ENCODE measurements at places on chromosomes 5 and 9. TPM values are rescaled to one million over a fixed set of nuclear protein-coding genes. Genes with fewer than 3 reads are reported as not detected.

DNA sequence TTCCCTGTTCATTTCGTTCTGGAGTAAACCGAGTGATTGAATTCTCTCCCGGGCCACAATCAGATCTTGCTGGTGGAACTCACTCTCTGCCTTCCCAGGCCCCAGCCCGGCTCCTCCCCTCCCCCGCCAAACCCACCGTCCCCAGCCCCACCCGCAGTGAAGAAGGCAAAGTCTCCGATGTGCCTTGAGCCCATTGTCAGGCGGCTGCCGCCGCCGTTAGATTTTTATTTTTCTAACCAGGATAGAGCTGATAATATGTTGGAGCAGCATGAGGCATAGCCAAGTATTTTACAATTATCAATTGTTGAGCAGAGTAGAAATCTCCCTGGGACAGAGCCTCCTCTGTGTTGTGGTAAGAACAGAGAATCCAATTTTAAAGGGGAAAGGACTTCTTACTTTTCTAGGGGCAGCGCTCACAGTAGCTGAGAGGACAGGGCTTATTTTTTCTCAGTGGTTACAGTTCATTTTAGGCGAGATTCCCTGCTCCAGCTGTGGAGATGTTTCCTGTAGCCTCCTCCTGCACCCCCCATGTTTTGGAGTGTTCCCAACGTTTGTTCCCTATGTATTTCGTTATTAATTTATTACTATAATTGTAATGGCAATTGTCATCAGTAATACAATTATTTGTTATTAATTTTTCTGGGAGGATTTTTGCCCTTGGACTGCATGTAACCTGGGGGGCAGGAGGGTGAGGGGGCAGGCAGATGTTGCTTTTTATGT, 1.3 kb downstream of the PSAT1 start:
- DNase-seq, result no peak

DNA sequence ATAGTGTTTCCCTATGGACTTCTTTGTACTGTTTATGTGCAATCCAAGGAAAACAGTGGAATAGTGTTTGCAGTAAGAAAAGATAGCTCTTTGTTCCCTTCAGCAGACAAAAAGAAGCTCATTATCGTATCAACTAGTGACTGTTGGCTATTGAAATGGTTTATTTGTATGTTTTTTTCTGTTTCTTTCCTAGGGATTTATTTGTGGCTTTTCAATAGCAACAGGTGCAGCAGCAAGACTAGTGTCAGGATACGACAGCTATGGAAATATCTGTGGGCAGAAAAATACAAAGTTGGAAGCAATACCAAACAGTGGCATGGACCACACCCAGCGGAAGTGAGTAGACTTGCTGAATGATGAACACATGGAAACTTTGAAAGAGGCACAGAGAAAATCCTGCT, 65.1 kb downstream of the SLC44A1 start:
- no peak for DNase-seq

TMCO6 gene
- total RNA-seq, result 8.3 TPM

CFAP157 gene
- total RNA-seq, result 0.12 TPM

DNA sequence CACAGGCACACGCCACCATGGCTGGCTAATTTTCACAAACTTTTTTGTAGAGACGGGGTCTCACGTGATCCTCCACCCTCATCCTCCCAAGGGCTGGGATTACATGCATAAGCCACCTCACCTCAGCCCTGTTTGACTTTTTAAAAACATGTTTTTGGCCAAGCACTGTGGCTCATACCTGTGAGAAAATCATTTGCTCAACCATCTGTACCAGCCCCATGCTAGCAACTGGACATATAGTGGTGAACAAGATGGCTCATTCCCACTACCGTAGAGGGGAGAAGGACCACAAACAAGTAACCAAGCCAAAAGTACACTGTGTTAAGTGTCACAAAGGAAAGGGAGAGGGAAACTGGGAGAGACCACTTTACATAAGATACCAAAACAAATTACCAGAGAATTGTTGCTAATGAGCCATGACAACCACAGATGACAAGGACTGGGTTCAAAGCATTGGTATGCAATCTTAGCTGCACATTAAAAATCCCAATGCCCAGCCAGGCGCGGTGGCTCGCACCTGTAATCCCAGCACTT, 19.2 kb downstream of the PPP2CA start:
- DNase-seq, result no peak

GRCh38 chr9:83699615-83700014, 8.1 kb downstream of the UBQLN1 start:
- no peak for DNase-seq

SHISAL2B gene
- 4.4 TPM for total RNA-seq

GRCh38 chr5:44833249-44833648, 24.5 kb downstream of the MRPS30 start:
- DNase-seq, result no peak

DNA sequence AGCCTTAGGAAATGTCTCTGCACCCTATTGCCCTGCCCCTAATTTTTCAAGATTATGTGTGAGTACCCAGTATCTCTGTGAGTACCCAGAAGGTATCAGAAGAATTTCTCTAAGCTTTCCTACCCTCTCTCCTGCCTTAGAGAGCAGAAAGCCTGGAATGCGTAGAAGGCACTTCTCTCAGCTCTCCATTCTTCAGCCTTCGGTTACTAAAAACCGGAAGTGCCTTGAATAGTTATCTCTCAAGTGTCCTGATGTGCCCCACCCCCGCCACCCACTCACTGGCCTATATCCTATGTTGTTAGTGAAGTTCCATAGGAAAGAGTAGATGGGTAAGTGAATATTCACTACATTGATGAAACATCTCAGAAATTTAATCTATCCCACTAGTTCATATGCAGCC, 210.7 kb upstream of the CDH10 start:
- DNase-seq, result no peak

TMEM252 gene
- not detected for total RNA-seq

DNA sequence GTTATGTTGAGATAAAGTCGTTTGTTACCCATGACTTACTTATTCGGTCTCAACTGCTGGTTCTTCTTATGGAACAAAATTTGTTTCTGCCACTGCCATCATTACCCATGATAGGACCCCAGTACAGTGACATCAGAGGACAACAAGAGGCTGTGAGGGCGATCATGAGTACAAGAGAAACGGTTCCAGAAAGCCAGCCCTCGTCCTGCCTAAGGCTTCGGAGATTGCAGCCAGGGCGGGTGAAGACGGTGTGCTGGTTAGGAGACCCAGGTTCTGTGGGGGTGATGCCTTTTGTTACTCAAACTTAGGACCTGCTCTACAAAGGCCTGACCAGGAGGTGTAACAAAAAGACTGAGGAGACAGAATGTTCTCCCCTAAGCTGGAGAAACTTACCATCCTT, 10.9 kb downstream of the FYB1 start:
- DNase-seq, result no peak

GRCh38 chr5:36158144-36158543, 6.2 kb downstream of the SKP2 start:
- no peak for DNase-seq

DNA sequence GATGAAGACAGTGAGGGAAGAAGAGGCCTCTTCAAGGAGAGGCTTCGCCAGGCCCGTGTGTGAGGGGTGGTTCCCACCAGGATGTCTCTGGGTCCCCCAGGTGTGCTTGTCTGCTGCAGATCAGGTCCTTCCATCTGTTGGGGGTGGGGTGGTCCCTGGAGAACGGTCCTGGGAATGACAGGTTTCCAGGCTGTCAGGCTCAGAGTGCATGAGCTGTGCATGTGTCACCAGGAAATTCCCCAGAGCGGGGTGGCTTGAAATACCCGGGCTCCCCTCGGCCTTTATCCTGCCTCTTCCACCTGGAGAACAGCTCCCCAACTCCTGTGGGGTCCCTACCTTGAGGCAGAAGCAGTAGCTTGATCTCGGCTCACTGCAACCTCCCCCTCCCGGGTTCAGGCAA, 118.8 kb downstream of the GAPVD1 start:
- DNase-seq, result no peak

PCDHA1 gene
- 0.03 TPM for total RNA-seq

GRCh38 chr9:6965566-6965965, 207.8 kb downstream of the KDM4C start:
- DNase-seq, result no peak

- no peak for DNase-seq
Measured at GRCh38 chr5:75612226-75612569, 945 bp downstream of the ANKDD1B start.

DNA sequence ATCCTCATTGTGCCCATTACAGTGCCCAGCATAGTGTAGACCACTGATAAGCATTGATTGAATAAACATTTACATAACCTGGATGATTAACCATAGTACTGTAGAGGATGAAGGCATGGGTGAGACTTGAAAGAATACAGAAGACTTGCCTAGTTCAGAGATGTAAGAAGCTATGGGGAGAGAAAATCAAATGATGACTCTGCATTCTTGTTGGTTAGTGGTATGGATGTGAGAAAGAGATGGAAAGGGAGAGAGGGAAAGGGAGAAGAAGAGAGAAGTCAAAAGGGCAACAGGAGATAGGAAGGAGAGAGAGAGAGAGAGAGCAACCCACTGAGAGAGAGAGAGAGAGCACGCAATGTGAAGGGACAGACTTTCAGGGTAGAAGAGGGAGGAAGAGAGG, 26.8 kb downstream of the YIPF5 start:
- no peak for DNase-seq

CLIC3 gene
- 0.24 TPM for total RNA-seq

GRCh38 chr5:106401561-106401960, 1269.2 kb downstream of the EFNA5 start:
- no peak for DNase-seq

RASEF gene
- total RNA-seq, result 16.8 TPM

- no peak for DNase-seq
Measured at GRCh38 chr9:92550765-92551164, 15.0 kb upstream of the ECM2 start.

DNA sequence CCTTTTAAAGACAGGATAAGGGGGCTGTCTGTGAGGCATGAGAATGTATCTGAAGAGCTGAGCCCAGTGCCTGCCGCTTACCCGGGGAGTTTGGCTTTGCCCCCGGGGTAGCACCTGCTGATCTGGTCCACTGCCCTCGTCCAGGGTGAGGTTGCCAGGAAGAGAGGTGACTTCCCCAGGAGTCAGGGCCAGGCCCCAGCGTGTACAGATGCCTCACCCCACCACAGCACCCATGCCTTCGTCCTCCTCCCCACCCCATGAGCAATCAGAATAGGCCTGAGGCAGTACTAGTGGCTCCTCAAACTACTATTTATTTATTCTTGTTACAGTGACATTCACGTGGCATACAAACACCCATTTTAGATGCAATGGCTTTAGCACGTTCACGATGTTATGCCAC, 15.7 kb upstream of the AIF1L start:
- no peak for DNase-seq

SLC6A19 gene
- total RNA-seq, result 0.08 TPM

ENTPD8 gene
- 1.2 TPM for total RNA-seq

DNA sequence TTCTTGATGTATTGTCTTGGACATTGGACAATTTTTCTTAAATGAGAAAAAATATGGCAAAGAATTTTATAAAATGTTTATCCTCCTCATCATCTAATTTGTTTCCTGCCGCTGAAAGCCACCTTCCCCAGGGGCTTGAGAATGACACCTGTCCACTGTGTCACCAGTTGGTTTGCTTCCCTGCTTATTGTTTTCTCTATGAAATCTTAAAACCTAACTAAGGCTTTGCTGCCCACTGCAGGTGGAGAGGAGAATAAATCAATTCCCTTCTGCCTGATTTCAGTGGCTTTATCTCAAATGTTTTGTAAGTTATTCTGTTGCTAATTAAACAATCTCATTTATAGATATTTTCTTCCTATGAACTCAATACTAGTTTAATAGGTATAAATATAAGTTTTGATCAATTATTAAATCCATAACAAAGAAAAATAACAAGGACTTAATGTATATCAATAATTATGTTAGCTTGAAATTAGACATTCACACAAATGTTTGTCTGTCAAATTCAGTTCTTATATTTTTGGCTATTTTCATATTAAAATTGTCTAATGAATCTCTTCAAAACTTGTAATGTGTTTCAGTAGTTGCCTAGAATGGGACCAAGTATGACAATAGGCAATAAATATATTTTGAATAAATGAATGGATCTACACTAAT, 822.5 kb downstream of the PTPRD start:
- DNase-seq, result no peak

DNA sequence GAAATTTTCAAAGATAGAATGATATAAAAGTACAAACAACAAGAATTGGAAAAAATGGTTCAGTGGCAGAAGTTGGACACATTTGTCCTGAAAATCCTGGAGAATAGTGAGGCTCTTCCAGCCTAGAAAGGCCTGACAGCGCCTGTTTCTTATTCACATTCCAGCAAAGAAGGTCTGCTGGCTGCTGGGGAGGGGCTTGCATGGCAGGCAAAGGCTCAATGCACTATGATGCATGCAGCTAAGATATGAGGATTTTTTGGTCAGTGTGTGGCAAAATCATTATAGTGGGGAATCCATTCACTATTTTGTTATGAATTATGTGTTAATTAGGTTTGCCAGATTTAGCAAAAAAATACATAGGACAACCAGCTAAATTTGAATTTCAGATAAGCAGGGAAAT, 243.9 kb upstream of the SLC30A5 start:
- DNase-seq, result no peak

RMRP gene
- total RNA-seq, result 10,479 TPM

SPRY4 gene
- 5.7 TPM for total RNA-seq

GMCL2 gene
- total RNA-seq, result not detected

NUTM2G gene
- not detected for total RNA-seq

TTC23L gene
- 0.16 TPM for total RNA-seq

DNA sequence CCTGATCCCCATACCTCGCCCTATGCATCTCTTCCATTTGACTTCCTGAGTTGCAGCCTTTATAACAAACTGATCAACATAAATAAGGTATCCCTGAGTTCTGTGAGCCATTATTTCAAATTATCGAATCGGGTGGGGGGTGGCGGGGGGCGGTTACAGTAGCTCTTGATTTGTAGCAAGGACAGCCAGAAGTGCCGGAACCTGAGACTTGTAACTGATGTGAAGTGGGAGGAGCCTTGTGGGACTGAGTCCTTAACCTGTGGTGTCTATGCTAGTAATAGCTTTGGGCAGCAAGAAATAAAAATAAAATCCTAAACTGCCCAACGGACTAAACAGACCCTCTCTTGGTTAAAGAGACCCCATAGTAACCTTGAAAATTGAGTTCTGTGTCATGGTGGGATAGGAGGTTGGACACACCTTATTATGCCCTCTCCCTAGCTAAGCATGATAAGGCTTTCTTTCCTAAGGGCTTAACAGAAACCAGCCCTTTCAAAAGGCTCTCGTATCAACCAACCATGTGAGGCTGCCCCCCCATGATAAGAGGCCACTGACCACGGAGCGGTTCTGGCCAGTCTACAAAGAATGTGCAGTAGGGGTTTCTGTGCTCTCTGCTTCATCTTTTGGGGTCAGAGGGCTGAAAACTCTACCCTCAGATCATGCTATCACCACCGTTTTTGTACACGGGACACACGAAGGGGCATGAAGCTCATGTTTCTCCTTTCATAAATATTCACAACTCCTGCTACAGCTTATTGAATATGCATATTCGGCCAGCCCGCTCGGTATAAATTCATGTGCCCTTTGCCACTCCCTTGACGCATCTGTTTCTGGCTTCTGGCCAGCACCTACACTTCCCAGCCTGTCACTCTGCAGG, 39.5 kb upstream of the IQGAP2 start:
- peak; percentile 61 for DNase-seq

GRIA1 gene
- 0.04 TPM for total RNA-seq

KLF4 gene
- 5.2 TPM for total RNA-seq
